Activated CD8-positive, alpha-beta memory T cell treated with anti-CD3 and anti-CD28 coated beads, Interleukin-2, amount 10 ng/mL, durations not matched to agents 7 days and 5 days (primary cell): ENCODE measurements at places on chromosomes 13 and 19. TPM values are rescaled to one million over a fixed set of nuclear protein-coding genes. Genes with fewer than 3 reads are reported as not detected.

DNA sequence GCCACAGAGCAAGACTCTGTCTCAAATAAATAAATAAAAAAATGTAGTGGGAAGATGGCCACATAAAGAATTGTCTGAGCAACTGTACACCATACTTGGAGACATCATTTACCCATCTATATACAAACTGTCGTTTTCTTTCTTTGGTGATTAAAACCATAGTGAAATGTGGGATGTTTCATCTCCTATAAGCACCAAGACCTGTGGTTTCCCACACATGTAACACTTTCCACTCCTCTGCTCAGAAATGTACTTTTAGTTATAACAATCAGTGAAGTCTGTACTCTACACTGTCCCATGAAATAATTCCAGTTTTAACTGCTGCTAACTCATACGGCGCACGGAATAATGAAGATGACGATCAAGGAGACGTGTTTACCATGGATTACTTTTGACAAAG lies 18.3 kb downstream of the PDCD5 start:
- H3K27ac ChIP-seq: no peak overlapping the region
- H3K4me3 ChIP-seq: no peak overlapping the region
- H3K4me1 ChIP-seq: peaks cover 7% of the 10 kb centered on the region
- DNase-seq: no peak
- H3K36me3 ChIP-seq: peaks cover 37% of the 10 kb centered on the region

The ZNF135 gene
- 0.49 TPM for total RNA-seq

GRCh38 chr13:112558696-112559418 lies 29.1 kb downstream of the TUBGCP3 start:
- H3K27me3 ChIP-seq: no peaks in the 10 kb centered on the region
- H3K27ac ChIP-seq: no peak overlapping the region
- no peak overlapping the region for H3K4me3 ChIP-seq
- DNase-seq: no peak

GRCh38 chr19:47691782-47692181 lies 21.4 kb upstream of the EHD2 start:
- no peak for DNase-seq
- H3K36me3 ChIP-seq: no peaks in the 10 kb centered on the region
- H3K27me3 ChIP-seq: no peaks in the 10 kb centered on the region
- no peak overlapping the region for H3K27ac ChIP-seq

DNA sequence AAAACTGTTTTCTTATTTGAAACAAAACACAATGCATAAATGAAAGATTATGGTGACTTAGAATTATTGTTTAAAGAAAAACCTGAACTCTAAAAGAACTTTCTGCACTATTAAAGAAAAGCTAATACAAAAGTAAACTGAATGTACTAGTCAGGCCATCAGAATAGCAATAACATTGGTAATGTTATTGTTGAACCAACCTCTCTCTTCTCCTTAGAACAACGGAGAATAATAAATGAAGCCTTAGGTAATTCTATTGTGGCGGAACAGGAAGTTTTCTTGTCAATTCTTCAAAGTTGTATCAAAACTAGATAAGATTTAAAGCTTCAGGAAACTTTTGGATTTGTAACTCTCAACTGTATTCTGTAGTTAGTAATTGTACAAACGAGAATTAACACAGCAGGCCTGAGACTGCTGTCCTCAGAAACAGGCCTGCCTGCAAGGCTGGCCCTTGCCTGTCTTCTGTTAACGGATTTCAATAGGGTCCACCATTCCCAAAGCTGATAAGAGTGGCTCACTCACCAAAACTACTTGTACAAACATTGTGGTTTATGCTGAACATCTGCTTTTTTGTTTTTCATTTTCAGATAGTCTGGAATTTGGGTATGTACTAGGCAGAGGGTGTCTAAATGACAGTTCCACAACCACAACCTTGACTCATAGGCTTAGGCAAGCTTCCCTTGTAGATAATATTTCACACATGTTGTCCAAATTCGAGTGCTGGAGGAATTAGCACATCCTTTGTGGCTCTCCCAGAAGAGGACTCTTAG lies 825.8 kb downstream of the GPC5 start:
- no peaks in the 10 kb centered on the region for H3K27me3 ChIP-seq
- no peak for DNase-seq
- no peak overlapping the region for H3K4me3 ChIP-seq
- H3K4me1 ChIP-seq: no peaks in the 10 kb centered on the region
- no peaks in the 10 kb centered on the region for H3K36me3 ChIP-seq
- H3K27ac ChIP-seq: no peak overlapping the region

DNA sequence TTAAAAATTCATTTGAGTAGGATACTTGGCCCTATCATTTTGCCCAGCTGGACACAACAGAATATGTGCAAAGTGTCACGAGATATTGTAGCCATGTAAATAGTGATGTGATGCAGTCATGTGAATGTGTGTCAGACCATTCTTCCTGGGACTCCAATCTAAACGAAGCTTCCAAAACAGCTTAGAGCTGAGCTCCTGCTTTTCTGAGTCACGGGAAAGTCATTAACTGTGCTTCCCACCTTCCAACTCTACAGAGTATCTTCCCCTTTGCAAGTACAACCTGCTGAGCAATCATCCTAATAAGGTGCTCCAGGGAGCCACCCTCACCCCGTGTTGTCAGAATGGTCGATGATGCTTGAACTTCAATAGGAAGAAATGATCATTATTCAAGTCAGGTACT lies 294.7 kb downstream of the MYO16 start:
- no peak overlapping the region for H3K27ac ChIP-seq
- H3K4me3 ChIP-seq: no peak overlapping the region
- no peaks in the 10 kb centered on the region for H3K36me3 ChIP-seq
- DNase-seq: no peak

- DNase-seq: peak; percentile 93
- H3K27me3 ChIP-seq: no peaks in the 10 kb centered on the region
- H3K4me1 ChIP-seq: peaks cover 43% of the 10 kb centered on the region
- peak overlapping the region; percentile 97 for H3K27ac ChIP-seq
Measured at GRCh38 chr19:14381689-14382474, 638 bp downstream of the ADGRE5 start.

DNA sequence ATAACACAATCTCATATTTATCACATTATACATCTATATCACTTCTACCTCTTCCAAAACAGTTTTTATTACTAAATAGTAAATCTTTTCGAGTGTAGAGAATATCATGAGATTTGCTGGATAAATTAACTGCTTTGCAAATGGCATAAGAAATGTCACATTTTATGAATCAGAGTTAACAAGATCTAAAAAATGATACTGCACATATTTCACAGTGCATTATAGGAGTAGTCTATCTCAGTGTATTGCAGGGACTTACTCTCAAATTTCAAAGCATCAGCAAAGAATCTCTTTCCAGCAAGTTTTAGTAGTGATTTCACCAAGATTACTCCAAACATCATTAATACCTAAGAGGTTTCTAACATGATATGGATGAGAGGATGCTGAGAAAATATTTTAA lies 687.1 kb upstream of the SLITRK1 start:
- no peak for DNase-seq
- no peaks in the 10 kb centered on the region for H3K4me1 ChIP-seq
- H3K36me3 ChIP-seq: no peaks in the 10 kb centered on the region
- H3K4me3 ChIP-seq: no peak overlapping the region
- H3K27ac ChIP-seq: no peak overlapping the region
- H3K27me3 ChIP-seq: no peaks in the 10 kb centered on the region

The CYP2A13 gene
- not detected for total RNA-seq

The ZNF497 gene
- 0.87 TPM for total RNA-seq

GRCh38 chr19:1239796-1240737 lies 1.5 kb upstream of the ATP5F1D start:
- peaks cover 35% of the 10 kb centered on the region for H3K4me1 ChIP-seq
- DNase-seq: peak; percentile 93
- H3K4me3 ChIP-seq: peak overlapping the region; percentile 73
- H3K27me3 ChIP-seq: peaks cover 16% of the 10 kb centered on the region

DNA sequence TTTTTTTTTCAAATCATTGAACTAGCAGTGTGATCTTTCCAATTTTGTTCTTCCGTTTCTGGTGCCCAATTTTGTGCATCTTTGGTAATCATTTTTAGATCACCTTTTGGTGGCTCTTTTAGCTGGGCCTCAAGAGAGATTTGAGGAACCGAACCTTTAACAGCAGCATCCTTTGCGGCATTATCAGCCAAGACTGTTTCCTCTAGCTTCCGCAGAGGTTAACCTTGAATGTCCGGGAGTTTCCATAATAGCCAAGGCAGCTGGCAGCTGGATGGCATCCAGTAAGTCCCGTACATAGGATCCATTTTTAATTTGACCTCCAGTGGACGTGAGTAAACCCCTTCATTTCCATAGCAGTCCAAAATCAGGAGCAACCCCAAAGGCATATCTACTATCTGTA lies 9.6 kb downstream of the IRGC start:
- no peak overlapping the region for H3K27ac ChIP-seq
- H3K27me3 ChIP-seq: peaks cover 3% of the 10 kb centered on the region
- H3K36me3 ChIP-seq: peaks cover 19% of the 10 kb centered on the region
- no peak for DNase-seq

GRCh38 chr19:1094655-1094977 lies 559 bp downstream of the POLR2E start:
- no peak for DNase-seq
- H3K27ac ChIP-seq: peak overlapping the region; percentile 69
- peaks cover 6% of the 10 kb centered on the region for H3K36me3 ChIP-seq

GRCh38 chr19:55495646-55496349 lies 7.6 kb downstream of the SSC5D start:
- no peaks in the 10 kb centered on the region for H3K36me3 ChIP-seq
- H3K4me3 ChIP-seq: no peak overlapping the region
- no peak overlapping the region for H3K27ac ChIP-seq
- no peaks in the 10 kb centered on the region for H3K4me1 ChIP-seq

The SOX1 gene
- not detected for total RNA-seq

The GJB2 gene
- 8.7 TPM for total RNA-seq

The TEX30 gene
- total RNA-seq: 32.4 TPM

GRCh38 chr19:10209315-10209714 lies 14.6 kb upstream of the DNMT1 start:
- peaks cover 8% of the 10 kb centered on the region for H3K4me1 ChIP-seq
- H3K36me3 ChIP-seq: no peaks in the 10 kb centered on the region
- no peak overlapping the region for H3K4me3 ChIP-seq
- H3K27ac ChIP-seq: no peak overlapping the region
- H3K27me3 ChIP-seq: peaks cover 2% of the 10 kb centered on the region

DNA sequence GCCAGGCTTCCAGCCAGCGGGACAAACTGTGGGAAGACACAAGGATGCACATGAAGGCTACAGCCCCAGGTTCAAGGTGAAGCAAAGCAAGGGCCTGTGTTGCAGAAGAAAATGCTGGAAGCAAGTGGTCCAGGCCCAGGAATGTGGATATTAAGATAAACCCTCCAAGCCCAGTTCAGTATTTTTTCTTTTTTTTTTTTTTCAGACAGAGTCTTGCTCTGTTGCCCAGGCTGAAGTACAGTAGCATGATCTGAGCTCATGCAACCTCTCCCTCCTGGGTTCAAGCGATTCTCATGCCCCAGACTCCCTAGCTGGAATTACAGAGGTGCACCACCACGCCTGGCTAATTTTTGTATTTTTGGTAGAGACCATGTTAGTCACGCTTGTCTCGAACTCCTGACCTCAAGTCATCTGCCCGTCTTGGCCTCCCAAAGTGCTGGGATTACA lies 4.4 kb downstream of the PRDX2 start:
- no peaks in the 10 kb centered on the region for H3K27me3 ChIP-seq
- peaks cover 11% of the 10 kb centered on the region for H3K36me3 ChIP-seq
- peaks cover 36% of the 10 kb centered on the region for H3K4me1 ChIP-seq
- no peak for DNase-seq
- no peak overlapping the region for H3K27ac ChIP-seq

The ZNF813 gene
- total RNA-seq: 5.5 TPM

The CBLC gene
- total RNA-seq: not detected

DNA sequence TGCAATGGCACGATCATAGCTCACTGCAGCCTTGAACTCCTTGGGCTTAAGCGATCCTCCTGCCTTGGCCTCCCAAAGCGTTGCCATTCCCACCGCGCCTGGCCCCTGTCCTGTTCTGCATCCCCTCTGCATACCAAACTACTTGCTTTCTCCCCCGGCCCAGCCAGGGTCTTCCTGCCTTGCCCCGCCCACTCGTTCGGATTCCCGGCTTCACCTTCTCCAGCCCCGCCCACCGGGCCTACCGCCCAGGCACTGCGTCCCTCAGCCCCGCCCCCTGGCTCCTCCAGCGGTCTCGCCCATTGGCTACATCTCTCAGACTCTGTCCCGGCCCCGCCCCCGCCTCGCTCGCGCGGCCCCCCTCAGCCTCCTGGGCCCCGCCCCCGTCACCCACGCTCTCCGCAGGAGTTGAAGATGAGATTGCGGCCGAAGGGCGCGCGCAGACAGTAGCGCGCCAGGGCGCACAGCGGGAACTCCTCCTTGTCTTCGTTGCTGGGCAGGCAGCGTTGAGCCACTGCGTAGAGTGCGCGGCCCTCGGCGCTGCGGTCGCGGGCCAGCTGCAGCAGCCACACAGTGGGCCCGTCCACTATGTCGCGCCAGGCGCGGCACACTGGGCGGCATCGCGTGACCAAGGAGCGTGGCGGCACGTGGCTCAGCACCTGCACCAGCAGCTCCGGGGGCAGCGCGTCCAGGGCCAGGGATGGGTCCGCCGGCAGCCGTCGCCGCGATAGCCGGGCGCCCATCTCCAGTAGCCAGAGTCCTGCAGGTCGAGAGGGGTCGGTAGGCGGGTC lies 19.0 kb downstream of the MRPS12 start:
- H3K36me3 ChIP-seq: no peaks in the 10 kb centered on the region
- H3K4me1 ChIP-seq: peaks cover 18% of the 10 kb centered on the region
- H3K27me3 ChIP-seq: peaks cover 39% of the 10 kb centered on the region
- H3K27ac ChIP-seq: no peak overlapping the region
- no peak overlapping the region for H3K4me3 ChIP-seq
- peak; percentile 85 for DNase-seq

The URAD gene
- not detected for total RNA-seq

The ZNF443 gene
- 4.3 TPM for total RNA-seq

DNA sequence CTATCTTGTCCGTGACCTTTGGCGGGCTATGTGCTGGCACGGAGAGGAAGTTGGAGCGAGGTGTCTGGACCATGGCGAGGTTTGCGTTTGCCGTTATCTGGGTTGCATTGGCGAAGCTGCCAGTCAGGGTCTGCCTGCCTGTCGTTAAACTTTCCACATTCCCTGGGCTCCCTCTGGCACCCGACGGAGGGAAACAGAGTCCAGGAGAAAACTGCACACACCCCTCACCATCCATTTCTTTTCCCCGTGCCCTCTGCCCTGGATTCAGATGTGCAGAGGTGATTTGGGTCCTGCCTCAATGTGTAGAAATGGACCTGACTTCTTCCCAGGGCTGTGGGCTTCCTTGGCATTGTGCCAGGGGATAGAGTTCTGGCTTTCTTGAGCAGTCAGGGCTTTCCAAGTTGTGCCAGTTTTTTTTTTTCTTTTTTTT lies 142.4 kb downstream of the URI1 start:
- no peak for DNase-seq
- no peak overlapping the region for H3K4me3 ChIP-seq
- peaks cover 2% of the 10 kb centered on the region for H3K4me1 ChIP-seq
- H3K27me3 ChIP-seq: no peaks in the 10 kb centered on the region
- no peak overlapping the region for H3K27ac ChIP-seq

DNA sequence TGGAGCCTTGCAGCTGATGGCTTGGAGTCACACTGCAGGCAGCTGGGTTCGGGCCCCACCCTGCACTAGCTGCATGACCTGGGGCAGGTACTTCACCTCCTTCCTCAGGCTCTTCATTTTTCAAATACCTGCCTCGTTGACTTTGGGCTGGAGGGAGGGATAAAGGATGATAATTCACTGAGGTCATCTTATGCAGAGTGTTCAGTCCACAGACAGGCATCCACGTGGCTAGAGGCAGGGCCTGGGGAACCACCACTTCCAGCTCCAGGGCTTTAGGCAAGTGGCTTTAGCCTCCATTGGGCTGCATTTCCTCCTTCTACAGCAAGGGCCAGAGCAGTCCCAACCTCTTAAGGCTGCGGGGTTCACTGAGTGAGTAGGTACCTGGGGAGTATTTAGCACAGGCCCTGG lies 84.8 kb downstream of the SIPA1L3 start:
- no peaks in the 10 kb centered on the region for H3K36me3 ChIP-seq
- H3K27me3 ChIP-seq: no peaks in the 10 kb centered on the region
- H3K27ac ChIP-seq: no peak overlapping the region
- H3K4me3 ChIP-seq: no peak overlapping the region
